A172 (cell line): ENCODE measurements at places on chromosomes 1 and 21. TPM values are rescaled to one million over a fixed set of nuclear protein-coding genes. Genes with fewer than 3 reads are reported as not detected.

GRCh38 chr1:214720561-214720960, 117.6 kb downstream of the CENPF start:
- DNase-seq, result no peak

DNA sequence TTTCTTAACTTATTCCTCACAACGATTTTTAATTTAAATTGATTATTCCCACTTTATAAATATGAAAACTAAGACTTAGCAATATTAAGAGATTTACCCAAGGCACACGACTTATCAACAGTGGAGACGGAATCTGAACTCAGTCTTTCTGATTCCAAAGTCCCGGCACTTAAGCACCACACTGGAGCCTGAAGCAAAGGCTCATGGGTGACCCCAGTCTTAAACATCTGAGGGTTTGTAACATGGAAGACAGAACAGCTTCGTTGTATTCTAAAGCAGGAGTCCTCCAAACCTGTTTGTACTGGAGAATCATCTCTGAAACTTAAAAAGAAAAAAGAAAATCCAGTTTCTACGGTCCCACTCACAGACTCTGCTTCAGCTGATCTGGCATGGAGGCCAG, 519.5 kb downstream of the SMYD3 start:
- no peak for DNase-seq

- DNase-seq, result no peak
Measured at GRCh38 chr21:43762303-43763128, 13.6 kb downstream of the CSTB start.

Gene ELAPOR1
- 1.7 and 3.2 TPM in 2 replicates for total RNA-seq

Gene LINGO4
- total RNA-seq, result not detected in 2 replicates

Gene NPHS2
- total RNA-seq, result not detected in 2 replicates

Gene SMG7
- 19.6 and 23.0 TPM in 2 replicates for total RNA-seq

GRCh38 chr1:235105051-235106043, 23.3 kb downstream of the TOMM20 start:
- DNase-seq, result no peak

GRCh38 chr21:46448108-46448507, 10.6 kb upstream of the DIP2A start:
- no peak for DNase-seq

Gene NUAK2
- 16.3 and 18.4 TPM in 2 replicates for total RNA-seq

DNA sequence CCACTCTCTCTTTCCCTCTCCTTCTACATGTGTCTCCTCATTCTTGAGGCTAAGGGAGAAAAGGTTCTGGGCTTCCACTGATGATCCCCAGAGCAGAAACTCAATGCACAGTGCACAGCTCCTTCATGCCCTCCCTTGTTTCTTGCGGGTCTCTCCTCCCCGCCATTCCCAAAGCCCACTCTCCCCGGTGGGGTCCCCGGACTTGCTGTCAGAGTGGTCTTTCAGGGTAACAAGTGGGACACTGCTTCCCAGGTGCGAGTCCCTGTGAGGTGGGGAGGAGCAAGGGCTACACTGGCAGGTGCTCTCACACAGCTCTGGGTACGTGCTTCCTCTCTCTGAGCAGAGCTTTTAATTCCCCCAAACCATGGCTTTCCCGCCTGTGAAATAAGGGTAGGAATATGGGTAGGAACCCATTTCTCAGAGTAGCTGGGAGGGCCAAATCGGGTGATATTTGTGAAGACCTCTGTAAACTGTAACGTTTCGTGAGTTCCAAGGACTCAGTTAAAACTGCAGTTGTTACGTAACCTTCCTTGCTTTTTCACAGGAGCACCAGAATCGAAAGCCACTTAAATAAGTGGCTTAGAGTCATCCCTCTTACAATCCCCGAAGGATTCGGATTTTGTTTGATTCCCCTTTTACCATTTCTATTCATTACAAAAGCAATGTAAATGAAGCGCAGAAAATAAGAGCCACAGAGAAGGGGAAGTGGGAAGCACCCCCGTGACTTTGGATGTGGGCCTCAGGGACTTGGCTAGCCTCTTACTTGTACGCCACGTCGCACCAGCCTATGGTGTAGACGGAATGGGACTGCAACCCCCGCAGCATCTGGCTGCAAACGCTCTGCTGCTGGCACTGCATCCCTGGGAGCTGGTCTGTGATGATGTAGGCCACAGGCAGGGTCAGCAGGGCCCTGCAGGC, 6.2 kb downstream of the PGLYRP3 start:
- no peak for DNase-seq

- DNase-seq, result no peak
Measured at GRCh38 chr1:59539961-59540681, 243.2 kb downstream of the FGGY start.

Gene GPR153
- 4.1 and 5.0 TPM in 2 replicates for total RNA-seq

Gene CACHD1
- total RNA-seq, result 4.2 and 4.5 TPM in 2 replicates

GRCh38 chr1:101207891-101208290, 28.9 kb upstream of the S1PR1 start:
- no peak for DNase-seq

Gene CAMK2N1
- 2.9 and 3.6 TPM in 2 replicates for total RNA-seq

- DNase-seq, result no peak
Measured at GRCh38 chr1:50278961-50279360, 144.3 kb downstream of the DMRTA2 start.

Gene KANK4
- total RNA-seq, result 0.09 TPM in 1 of 2 replicates, not detected in the other

Gene BMP8B
- 0.26 and 0.55 TPM in 2 replicates for total RNA-seq

Gene AQP10
- not detected in 2 replicates for total RNA-seq

Gene BTF3L4
- total RNA-seq, result 62.7 and 72.4 TPM in 2 replicates

- no peak for DNase-seq
Measured at GRCh38 chr1:109909561-109909960, 1.1 kb upstream of the CSF1 start.

GRCh38 chr21:37532868-37533780, 166.6 kb downstream of the DYRK1A start:
- DNase-seq, result peak; percentile 79

DNA sequence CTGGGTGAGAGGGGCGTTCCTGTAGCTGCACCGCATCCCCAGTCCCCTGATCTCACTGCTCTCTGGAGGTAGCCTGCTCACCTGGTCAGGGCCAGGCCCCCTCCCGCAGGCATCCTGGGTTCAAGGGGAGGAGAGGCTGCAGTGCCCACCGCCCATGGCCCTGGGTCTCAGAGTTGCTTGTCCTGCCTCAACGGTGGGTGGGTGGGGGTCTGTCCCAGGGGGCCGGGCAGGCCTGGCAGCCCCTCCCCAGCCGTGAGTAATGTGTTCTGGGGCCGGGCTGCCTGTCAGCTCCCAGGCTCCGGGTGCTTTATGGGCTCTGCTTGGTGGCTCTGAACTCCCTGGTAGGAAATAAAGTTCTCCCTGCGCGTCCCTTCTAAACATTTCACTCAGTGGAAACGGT, 126.9 kb downstream of the CASZ1 start:
- DNase-seq, result no peak

DNA sequence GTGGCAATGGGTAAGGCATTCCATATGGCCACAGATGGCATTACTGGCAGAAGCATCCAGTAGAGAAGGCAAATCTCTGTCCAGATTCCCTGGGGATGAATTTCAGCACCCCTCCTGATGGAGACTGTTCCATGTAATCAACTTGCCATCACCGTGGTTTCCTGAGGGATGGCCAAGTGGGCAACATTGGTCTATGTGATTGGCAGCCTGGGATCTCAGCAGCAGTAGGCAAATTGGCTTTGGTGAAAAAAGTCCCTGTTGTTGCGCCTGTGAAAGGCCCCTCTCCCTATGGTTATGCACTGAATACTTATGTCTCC, 19.3 kb downstream of the DMRTB1 start:
- DNase-seq, result no peak

DNA sequence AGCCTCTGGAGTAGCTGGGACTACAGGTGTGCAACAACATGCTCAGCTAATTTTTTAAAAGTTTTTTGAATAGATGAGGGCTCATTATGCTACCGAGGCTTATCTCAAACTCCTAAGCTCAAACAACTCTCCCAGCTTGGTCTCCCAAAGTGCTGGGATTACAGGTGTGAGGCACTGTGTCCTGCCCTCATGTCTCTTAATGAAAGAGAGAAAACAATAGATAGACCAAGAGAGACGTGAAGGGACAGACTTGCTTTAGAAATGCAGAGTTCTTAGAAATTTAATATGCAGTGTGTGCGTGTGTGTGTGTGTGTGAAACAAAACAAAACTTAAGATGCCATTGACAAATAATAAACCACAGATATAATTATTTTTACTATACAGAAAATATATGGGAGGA, 105.2 kb downstream of the ST3GAL3 start:
- no peak for DNase-seq

GRCh38 chr1:34002810-34003209, 138.9 kb downstream of the HMGB4 start:
- DNase-seq, result no peak

Gene OR2L13
- not detected in 2 replicates for total RNA-seq

Gene OR2T11
- not detected in 2 replicates for total RNA-seq

DNA sequence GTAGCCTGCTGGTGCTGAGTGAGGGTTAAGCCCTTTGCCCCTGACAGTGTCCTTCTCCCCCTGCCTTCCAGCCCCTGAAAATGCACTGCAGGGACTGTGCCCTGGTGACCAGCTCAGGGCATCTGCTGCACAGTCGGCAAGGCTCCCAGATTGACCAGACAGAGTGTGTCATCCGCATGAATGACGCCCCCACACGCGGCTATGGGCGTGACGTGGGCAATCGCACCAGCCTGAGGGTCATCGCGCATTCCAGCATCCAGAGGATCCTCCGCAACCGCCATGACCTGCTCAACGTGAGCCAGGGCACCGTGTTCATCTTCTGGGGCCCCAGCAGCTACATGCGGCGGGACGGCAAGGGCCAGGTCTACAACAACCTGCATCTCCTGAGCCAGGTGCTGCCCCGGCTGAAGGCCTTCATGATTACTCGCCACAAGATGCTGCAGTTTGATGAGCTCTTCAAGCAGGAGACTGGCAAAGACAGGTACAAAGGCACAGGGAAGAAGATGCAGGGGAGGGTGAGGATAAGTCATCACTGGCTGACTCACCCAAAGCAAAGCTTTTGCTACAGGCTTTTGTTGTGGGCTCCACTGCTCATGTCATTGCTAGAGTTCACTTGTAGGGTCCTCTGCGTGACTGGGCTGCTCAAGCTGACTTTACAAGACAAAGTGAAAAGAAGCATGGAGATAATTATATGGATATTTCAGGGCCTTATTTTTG, 174.9 kb downstream of the PIGK start:
- DNase-seq, result no peak

GRCh38 chr1:98704474-98704873, 43.0 kb downstream of the SNX7 start:
- DNase-seq, result no peak

Gene ERVH48-1
- not detected in 2 replicates for total RNA-seq

DNA sequence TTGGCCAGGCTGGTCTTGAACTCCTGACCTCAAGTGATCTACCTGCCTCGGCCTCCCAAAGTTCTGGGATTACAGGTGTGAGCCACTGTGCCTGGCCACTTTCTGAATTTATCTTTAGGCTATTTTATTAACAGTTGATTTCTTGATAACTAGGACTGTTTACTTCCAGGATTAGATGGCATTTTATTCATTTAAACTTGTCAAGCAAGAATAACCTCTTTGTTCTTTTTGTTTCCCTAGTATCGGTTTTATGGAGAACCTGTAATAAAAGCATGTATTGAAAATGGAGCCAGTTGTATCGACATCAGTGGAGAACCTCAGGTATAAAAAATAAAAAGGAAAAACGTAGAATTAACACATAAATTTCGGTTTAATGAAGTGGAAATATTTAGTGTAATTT, 11.5 kb downstream of the SCCPDH start:
- no peak for DNase-seq

- DNase-seq, result no peak
Measured at GRCh38 chr1:108053270-108054013, 88.5 kb upstream of the VAV3 start.

Gene LEPROT
- 62.6 and 64.1 TPM in 2 replicates for total RNA-seq

Gene IL12RB2
- total RNA-seq, result not detected in 2 replicates

Gene PLA2G2F
- not detected in 2 replicates for total RNA-seq
